CD4-positive, alpha-beta T cell treated with Interleukin-15 for 1 hour (primary cell): ENCODE measurements at places on chromosomes 11 and 22.
A peak's percentile ranks its signal among the peaks of the same experiment; 100 is the strongest.

- DNase-seq = no peak
Measured at GRCh38 chr11:8297781-8298440, 34.2 kb upstream of the LMO1 start.

- no peak for DNase-seq
Measured at GRCh38 chr11:7516475-7516874, 2.7 kb downstream of the PPFIBP2 start.

- no peak for DNase-seq
Measured at GRCh38 chr11:130545449-130546072, 97.1 kb downstream of the ADAMTS15 start.

DNA sequence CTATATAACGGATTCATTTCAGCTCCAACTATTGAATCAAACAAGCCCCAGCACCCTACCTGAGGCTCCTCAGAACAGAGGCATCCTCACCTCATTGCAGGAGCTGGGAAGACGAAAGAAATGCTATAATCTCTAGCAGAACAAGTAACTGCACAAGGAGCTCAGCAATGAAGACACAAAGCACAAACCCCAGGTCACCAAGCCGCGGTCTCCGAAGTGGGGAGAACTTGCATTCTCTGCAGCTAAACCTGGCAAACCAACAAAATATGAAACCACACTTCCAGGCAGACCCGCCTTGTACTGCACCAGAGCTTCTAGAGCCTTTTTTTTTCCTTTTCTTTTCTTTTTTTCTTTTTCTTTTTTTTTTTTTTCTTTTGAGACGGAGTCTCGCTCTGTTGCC, 21.8 kb upstream of the CD5 start:
- DNase-seq = peak; percentile 30
